ENCODE measurements at places on chromosomes 13 and 19. TPM values are rescaled to one million over a fixed set of nuclear protein-coding genes. Genes with fewer than 3 reads are reported as not detected.

The RETN gene
- not detected for total RNA-seq

The UBL5 gene
- total RNA-seq: 520 TPM

The PLPPR3 gene
- total RNA-seq: 40.4 TPM

The SMIM44 gene
- not detected for total RNA-seq

GRCh38 chr13:41462427-41462826 lies 5.1 kb downstream of the RGCC start:
- no peak for DNase-seq
- no peak overlapping the region for H3K27ac ChIP-seq
- H3K4me1 ChIP-seq: peaks cover 39% of the 10 kb centered on the region
- no peaks in the 10 kb centered on the region for H3K27me3 ChIP-seq

GRCh38 chr19:338421-338820 lies 6.2 kb downstream of the MIER2 start:
- no peak for DNase-seq
- peaks cover 81% of the 10 kb centered on the region for H3K36me3 ChIP-seq
- no peak overlapping the region for H3K27ac ChIP-seq
- no peak overlapping the region for H3K4me3 ChIP-seq

DNA sequence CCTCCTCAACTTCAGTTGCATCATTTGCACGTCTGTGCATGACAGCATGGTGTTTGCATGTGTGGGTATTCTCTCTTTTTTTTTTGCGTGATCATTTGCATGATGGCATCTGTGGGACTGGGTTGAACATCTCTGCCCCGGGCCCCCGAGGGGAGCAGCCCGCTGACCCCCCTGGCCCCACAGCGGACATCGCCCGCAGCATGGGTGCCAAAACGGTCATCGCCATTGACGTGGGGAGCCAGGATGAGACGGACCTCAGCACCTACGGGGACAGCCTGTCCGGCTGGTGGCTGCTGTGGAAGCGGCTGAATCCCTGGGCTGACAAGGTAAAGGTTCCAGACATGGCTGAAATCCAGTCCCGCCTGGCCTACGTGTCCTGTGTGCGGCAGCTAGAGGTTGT lies 23.1 kb downstream of the PNPLA6 start:
- H3K27ac ChIP-seq: no peak overlapping the region
- no peak overlapping the region for H3K4me3 ChIP-seq
- peaks cover 13% of the 10 kb centered on the region for H3K36me3 ChIP-seq
- H3K4me1 ChIP-seq: no peaks in the 10 kb centered on the region

GRCh38 chr19:38210458-38210987 lies 13.5 kb downstream of the DPF1 start:
- no peaks in the 10 kb centered on the region for H3K4me1 ChIP-seq
- H3K27me3 ChIP-seq: peaks cover 5% of the 10 kb centered on the region
- DNase-seq: no peak
- H3K36me3 ChIP-seq: no peaks in the 10 kb centered on the region

GRCh38 chr19:55613396-55613795 lies 7.9 kb downstream of the ZNF865 start:
- peaks cover 5% of the 10 kb centered on the region for H3K4me1 ChIP-seq
- H3K36me3 ChIP-seq: peaks cover 35% of the 10 kb centered on the region
- no peak overlapping the region for H3K4me3 ChIP-seq
- H3K27ac ChIP-seq: no peak overlapping the region
- DNase-seq: no peak

All from K562 (cell line).